ENCODE measurements at places on chromosomes 12 and 14. TPM values are rescaled to one million over a fixed set of nuclear protein-coding genes. Genes with fewer than 3 reads are reported as not detected.

LBHD2 gene
- total RNA-seq, result 3.3 TPM

IL26 gene
- total RNA-seq, result not detected

SERPINA3 gene
- 352 TPM for total RNA-seq

LARP4 gene
- total RNA-seq, result 29.7 TPM

GATC gene
- 19.3 TPM for total RNA-seq

KRT6C gene
- total RNA-seq, result not detected

GALNT4 gene
- total RNA-seq, result 8.4 TPM

CLBA1 gene
- total RNA-seq, result 15.2 TPM

FNTB gene
- 46.2 TPM for total RNA-seq

Measured in prostate gland (tissue), 2 donors.